Cardiac septum (tissue), 1 donor: ENCODE measurements at places on chromosomes 1 and 21. TPM values are rescaled to one million over a fixed set of nuclear protein-coding genes. Genes with fewer than 3 reads are reported as not detected.

DNA sequence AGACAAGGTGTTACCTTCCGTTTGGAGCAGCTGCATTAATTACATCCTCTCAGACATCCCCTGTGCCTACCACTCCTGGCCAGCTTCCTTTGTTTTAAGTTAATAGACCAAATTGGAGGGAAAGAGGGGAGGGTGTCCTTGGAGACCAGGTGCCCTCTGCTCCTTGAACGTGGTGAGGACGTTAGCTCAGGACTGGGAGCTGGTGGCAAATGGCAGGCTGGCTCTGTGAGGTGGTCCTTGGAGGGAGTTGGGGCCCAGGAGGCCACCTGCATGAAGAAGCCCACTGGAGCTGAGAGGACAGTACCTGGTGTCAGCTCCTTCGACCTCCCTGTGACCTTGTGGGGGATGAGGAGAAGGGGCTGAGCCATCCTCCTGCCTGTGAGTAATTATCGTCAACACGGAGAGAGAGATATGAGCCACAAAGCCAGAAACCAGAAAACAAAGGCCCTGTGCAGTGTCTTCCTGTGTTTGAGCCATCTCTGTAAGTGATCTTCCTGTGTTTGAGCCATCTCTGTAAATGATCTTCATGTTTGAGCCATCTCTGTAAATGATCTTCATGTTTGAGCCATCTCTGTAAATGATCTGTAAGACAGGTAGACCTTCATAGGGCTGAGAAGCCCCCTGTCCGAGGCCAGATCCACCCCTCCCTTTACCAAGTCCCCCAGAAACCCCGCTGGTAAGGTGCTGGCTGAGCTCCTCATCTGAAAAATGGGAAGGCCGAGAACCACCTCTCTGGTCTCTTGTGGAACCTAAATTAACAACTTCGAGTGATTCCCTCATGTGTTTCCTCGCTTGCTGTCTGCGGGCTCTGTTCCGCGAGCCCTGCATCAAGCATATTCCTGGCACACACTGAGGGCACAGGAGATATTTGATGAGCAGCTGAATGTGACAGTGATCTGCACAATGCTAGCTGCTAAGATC lies 126.0 kb downstream of the CAMTA1 start:
- no peak for DNase-seq

GTF2B gene
- 11.6 TPM for total RNA-seq

GRCh38 chr1:36657826-36658225 lies 175.1 kb upstream of the CSF3R start:
- DNase-seq, result peak; percentile 15

GRCh38 chr1:176949033-176949662 lies 215.4 kb downstream of the ASTN1 start:
- no peak for DNase-seq

GRCh38 chr1:103365860-103366569 lies 159.5 kb upstream of the RNPC3 start:
- no peak for DNase-seq

- no peak for DNase-seq
Measured at GRCh38 chr1:29643281-29643680, 407.0 kb downstream of the PTPRU start.

DNAH14 gene
- total RNA-seq, result 2.2 TPM
